Foreskin keratinocyte (primary cell): ENCODE measurements at places on chromosomes 4 and X.

- DNase-seq: no peak
Observed at GRCh38 chr4:41631523-41631922, 93.6 kb downstream of the LIMCH1 start.

- DNase-seq: no peak
Observed at GRCh38 chrX:141701072-141701471, 2.5 kb upstream of the SPANXD start.

GRCh38 chr4:52824603-52825459 is 37.3 kb upstream of the RASL11B start:
- DNase-seq: no peak

DNA sequence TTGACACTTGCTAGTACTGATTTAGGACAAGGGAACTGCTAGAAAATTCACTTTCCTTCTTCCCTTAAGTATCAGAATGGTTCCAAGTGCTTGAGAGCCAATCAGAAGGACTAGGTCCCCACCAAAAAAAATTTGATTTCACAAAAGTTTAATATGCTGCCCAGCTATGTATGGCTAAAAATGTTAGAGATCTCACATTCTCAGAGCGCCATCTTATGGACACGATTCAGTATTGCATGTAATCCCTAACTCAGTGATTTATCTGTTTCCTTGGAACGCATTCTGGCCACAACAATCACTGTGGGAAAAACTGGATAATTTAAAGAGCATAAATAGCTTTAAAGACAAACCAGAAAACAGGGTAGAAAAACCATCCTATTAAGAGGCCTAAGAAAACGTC is 255.1 kb upstream of the GPC4 start:
- no peak for DNase-seq

DNA sequence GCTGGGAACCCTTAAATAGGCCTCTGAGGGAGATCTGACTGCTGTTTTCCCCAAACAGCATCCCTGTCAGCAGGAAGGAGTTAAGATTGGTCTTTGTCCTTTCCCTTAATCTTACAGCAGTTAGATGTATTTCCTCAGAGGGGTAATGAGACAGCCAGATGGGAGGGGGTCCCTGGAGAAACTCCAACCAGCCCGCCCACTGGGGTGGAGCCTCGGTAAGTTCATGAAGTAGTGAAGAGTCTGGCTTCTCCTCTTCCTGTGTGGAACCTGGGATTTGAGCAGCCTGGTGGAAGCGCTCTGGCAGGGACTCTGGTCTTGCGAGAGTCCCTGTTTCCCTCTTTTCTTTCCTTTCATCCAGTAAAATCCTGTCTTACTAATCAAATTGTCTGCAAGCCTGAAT is 330.0 kb downstream of the TLL1 start:
- DNase-seq: no peak

GRCh38 chr4:187251896-187252295 is 528.2 kb upstream of the FAT1 start:
- peak; percentile 21 for DNase-seq

- DNase-seq: no peak
Observed at GRCh38 chr4:1592068-1592708, 91.9 kb downstream of the FAM53A start.

GRCh38 chr4:76377911-76378310 is 43.0 kb downstream of the CCDC158 start:
- no peak for DNase-seq

- DNase-seq: no peak
Observed at GRCh38 chrX:149715468-149715867, 3.6 kb downstream of the MAGEA11 start.

DNA sequence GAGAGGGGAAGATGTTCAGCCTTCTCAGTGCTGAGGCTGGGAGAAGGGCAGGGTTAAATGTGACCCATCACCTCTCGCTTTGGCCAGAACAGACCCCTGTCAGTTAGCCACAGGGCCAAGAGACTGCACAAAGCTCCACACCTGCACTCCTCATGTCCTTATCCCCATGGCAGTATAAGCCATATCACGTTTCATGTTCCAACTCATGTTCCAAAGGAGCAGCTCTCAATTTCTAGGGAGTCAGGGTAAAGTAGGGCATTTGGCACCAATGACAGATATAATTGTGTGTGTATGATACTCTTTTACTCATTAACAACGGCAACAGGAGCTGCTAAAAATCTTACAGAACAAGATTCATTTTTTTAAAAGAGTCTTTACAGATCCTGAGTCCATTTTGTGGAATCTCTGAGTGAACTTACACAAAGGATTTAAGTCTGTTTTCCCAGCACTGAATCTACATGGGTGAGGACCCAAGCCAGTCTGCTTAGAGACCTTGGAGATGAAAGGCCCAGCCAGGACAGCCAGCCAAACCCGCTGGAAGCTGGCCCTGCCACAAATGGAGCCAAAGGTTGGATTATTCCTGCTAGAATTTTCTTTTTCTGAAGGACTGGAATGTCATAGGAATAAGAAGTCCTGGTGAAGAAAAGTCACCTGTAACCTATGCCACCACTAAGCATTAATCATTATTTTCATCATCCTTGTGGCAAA is 129.1 kb upstream of the SMAD1 start:
- no peak for DNase-seq

DNA sequence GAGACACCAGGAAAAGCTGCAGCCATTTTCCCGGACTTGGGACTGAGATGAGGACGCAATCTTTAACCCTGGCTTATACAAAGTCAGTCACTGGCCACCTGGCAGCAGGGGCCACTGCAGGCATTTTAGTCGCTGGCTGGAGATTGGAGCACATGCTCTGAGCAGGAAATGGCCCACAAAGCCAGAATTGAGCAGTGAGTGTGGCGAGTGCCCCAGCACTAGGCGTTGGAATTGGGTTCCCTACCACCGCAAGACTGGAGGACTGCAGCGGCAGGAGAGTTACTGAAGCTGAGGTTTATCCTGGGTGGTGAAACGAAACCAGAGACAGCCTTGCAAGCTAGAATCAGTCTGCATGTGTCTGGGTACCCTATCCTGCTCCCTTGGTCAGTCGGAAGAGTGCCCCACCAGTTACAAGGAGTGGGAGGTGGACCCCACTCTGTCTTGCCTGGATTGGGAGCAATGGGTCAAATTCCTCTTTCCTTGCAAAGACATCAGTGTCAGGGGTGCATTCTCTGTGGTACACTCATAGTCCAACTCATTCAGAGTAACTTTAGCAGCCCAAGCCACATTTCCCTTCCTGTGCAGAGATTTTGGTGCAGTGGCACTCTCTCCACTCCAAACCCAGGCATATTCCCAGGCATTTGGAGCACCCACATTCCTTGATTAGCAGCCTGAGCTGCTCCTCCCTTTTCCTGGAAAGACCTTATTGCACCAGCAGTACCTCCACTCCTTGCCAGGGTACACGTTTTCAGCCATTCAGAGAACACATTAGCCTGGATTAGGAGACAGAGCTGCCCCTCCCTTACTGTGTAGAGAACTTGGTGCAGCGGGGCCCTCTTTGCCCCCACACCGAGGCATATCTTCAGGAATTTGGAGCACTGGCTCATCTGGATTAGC is 36.7 kb upstream of the PLK4 start:
- no peak for DNase-seq

DNA sequence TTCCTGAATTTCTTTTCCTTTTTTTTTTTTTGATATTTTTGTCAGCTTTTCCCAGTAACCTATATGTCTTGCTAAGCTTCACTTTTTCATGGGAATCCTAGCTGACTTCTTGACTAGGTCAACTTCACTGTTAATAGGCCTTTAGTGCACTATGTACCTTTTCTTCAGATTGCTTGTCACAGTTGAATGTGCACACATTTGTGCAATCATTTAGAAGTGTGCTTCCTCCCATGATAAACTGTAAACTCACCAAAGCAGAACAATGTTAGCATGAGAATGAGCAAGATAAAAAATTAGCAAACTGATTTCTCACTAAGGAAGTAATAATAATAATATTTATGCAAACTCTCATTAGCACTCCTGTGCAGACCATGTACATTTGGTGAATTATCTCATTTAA is 173.2 kb downstream of the PABPC4L start:
- no peak for DNase-seq

GRCh38 chr4:113276464-113277170 is 227.2 kb downstream of the ANK2 start:
- DNase-seq: no peak

DNA sequence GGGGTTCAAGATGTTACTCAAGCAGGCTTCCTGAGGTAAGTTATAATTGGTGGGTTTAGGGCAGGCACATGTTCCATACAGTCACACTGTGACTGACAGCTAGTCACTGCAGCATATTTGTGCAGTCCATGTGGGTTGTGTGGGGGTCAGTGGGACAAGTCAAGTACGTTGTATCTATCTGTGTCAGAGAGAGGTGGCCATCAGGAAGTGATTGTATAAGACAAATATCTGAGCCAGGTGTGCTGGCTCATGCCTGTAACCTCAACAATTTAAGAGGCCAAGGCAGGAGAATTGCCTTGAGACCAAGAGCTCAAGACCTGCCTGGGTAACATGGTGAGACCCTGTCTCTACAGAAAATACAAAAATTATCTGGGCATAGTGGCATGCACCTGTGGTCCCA is 509.3 kb downstream of the CENPC start:
- no peak for DNase-seq

DNA sequence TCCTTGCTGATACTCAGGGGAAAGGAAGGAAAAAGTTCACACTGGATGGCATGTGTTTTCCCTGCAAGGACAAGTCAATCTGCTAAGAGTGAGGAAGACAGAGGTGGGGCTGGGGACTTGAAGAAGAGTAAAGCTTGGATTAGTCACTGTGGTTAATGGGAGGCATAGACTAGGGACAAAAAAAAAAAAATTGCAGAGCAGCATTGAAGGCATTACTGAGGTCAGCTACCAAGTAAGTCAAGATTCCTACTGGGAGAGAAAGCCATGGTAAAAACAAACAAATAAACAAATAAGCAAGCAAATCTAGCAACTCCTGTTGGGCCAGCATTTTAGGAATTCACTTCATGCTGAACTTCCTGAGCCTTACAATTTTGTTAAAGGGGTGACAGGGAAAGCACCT is 58.2 kb upstream of the GPC4 start:
- no peak for DNase-seq

DNA sequence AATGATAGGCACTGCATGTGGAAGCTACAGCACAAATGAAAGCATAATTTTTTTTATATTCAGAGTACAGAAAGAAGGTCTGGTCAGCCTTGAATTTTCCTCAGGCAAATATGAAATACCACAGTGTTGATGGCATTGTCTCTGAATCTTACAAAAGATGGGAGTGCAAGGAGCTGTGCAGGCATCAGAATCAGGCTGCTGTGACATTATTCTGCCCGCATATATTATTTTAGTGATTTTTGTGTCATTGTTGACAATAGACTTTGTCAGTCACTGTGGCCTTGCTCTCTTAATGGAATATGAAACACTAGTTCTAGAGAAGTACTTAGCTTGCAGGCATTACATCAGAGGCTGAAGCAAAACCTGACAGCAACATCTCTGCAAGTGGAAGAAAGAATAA is 42.5 kb downstream of the SYTL5 start:
- no peak for DNase-seq

- DNase-seq: no peak
Observed at GRCh38 chr4:56426273-56426672, 9.1 kb downstream of the PPAT start.

GRCh38 chr4:98518559-98519267 is 139.7 kb downstream of the TSPAN5 start:
- no peak for DNase-seq

DNA sequence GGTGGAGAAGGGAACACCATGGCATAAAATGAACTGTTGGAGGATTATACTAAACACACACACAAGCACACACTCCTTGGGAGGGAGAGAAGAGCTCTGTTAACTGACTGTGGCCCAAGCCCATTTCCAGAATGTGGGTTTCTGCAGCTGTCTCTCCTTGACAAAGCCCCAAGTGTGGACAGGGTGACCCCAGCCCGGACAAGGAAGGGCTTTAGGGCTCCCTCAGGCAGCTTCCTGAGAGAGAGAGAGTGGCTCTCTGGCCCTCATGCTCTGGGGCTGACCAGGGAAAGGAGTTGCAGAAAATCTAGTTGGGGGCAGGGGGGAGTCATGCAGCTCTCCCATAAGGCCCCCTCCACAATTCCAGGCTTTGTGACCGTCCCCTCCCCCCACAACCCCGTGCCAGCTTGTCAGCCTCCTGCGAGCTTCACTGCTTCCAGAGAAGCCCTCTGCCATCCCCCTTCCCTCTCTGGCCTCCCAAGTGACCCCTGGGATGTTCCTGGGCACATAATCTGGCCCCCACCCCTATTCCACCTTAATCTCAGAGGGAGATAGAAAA is 590 bp downstream of the ARHGEF9 start:
- no peak for DNase-seq

DNA sequence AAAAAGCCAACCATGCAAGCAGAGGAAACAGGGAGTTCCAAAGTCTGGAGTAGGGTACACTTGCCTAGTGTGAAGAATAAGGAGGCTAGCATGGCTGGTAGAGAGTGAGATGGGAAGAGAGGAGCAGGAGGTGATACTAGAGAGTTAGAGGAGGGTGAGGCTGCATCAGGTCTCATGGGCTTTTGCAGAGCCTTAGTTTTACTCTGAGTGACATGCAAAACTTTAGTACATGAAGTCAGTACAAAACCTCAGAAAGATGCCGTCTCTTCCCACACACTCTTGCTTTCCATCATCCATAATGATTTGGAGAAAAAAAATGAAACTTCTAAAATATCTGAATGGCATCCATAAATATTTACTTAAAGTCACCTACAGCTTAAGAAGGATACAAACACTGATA is 5.0 kb downstream of the OPRPN start:
- DNase-seq: no peak

DNA sequence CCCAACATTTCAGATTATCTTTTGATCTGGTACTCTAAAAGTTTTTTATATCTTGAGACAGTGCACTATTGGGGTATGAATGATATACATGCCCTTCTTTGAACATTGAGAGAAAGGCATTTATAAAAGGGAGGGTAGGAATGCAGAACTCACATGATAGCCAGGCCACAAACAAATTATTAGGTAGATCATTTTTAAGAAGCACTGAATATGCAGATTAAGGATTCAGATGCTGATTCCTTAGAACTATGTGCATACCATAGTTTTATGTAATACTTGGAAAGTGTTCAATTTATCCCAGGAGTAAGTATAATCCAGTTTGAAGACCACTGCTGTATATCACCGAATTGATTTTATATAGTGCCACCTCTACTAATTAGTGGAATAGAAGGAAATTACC is 18.6 kb downstream of the CEP135 start:
- DNase-seq: no peak
